ENCODE measurements at places on chromosomes 2 and 18.

- no peak for DNase-seq
Measured at GRCh38 chr18:8785261-8785660, 79.9 kb downstream of the MTCL1 start.

- DNase-seq = no peak
Measured at GRCh38 chr2:239805043-239805329, 220.2 kb downstream of the NDUFA10 start.

- peak; percentile 74 for DNase-seq
Measured at GRCh38 chr2:33104726-33105125, 158.0 kb downstream of the LTBP1 start.

- DNase-seq = peak; percentile 2
Measured at GRCh38 chr2:187912950-187913349, 358.7 kb upstream of the TFPI start.

- DNase-seq = no peak
Measured at GRCh38 chr18:6476880-6477279, 62.2 kb upstream of the L3MBTL4 start.

- peak; percentile 76 for DNase-seq
Measured at GRCh38 chr2:128374001-128374710, 55.5 kb upstream of the HS6ST1 start.

GRCh38 chr2:168136392-168136977, 110.9 kb downstream of the STK39 start:
- DNase-seq = peak; percentile 54

DNA sequence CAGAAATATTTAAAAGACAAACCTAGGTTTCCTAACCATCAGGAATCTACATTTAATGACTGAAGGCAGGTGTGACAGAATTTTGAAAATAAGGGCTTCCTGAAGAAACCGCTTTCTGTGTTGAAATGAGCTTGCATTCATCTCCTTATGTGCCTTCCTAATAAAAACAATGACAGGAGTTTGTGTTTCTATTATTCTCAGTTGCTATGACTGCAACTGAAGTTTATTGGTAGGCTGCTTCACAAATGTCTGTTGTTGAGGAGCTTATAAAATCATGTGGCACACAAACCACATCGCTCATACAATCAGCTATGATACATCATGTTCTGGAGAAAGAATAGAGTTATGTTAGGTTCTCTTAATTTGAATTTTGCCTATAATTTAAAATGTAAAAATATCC, 362.7 kb upstream of the SLC8A1 start:
- no peak for DNase-seq

DNA sequence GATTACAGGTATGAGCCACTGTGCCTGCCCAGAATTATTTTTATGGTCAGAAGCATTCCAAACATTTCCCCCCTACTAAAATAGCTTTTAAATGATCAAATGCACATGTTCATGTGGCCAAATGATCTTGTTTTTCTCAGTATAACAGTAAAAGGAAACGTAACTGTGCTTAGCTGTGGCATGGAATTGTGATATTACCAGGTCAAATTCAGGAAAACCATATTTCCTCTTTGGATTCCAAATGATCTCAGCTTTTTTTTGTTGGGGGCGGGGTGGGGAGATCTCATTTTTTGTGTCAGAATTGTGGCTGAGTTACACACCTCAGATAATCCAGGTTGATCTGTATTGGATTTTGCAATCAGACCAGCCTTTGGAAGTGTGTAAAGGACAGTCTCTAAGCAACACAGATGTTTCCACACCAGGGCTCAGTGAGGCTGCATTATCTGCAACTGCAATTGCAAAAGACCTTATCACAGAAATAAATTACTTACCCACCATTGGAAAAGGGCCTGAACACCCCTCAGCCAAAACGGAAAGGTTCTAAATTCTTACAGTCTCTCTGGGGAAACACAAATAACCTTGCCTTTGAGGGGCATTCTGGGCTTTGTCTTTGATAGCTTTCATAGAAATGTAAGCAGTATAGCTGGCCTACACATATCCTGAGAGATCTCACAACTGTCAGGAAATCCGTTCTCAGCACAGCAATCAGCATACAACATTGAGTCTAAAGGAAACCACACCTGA, 8.4 kb downstream of the CASP10 start:
- no peak for DNase-seq

GRCh38 chr2:193240752-193241151, 1046.0 kb upstream of the TMEFF2 start:
- DNase-seq = peak; percentile 7

DNA sequence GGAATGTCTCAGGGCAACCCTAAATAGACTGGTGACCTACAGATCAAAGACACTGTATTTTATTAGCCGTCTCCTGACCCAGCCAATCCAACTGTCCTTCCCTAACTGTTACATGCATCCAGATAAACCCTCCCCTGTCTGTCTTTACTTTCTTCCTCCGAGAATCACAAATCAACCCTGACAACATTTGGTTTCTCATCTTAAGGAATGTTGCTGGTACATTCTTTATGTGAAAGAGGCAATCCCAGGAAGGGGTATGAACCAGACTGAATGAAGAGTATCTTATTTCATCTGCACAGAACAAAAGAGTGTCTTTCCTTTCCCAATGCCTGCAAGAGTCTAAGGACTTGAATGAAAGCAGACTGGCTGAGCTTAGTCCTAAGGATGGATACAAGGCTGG, 113.9 kb upstream of the LTBP1 start:
- DNase-seq = peak; percentile 4

- DNase-seq = no peak
Measured at GRCh38 chr2:5616019-5616418, 76.2 kb upstream of the SOX11 start.

DNA sequence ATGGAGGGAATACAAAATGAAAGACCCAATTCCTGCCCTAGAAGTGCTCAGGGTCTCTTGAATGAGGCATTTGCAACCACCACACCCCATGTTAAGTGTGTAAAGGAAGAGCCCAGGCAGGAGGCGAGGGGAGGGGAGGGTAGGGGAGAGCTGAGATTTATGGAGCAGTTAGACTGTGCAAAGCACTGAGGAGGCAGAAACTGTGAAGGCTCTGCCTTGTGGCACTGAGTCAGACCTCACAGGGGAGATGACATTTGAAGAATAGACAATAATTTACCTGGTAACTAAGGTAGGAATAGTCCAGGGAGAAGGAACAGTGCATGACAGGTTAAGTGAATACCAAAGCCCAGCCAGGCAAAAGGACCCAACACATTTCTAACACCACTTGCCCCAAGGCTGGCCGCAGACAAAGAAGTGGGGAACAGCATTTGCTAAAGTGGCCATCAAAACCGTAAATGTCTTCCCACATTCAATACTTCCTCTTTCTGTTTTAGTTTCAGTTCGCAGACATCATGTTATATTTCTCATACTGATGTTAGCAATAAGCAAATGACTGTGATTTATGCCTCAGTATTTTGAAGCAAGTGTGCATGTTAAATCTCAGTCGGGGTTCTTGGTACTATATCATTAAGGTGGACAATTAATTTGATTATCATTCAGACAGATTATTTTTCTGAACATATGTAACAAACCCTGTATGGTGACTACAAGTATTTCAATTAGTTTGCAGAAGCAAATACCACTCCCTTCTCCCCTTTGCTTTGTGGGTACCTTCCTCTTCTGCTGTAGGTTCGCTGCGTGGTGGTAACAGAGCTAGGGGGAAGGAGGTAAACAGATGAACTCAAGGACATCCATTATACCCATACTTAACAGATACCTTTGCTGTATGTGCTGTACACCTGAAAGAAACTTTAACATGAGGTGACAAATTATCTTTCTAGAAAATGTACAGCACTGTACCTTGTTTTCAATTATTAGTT, 27.5 kb downstream of the CDH20 start:
- DNase-seq = no peak

DNA sequence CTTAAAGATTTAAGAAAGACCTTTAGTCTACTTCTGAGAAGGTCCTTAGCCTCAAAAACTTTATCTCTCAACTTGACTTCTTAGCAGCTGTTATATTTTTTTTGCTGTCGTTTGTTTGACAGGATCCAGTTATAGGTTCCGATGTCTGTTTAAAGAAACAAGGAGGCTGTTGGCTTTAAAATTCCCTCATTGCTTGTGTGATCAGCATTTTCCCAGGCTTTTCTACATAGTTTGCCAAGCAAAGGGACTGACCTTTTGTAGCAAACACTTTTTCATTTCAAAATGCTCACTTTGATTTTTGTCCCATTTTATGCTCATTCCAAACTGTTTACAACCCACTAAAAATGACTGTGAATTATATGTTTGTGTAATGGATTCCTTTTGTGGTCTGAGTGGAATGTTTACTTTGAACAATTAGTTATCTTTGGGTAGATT, 394.9 kb downstream of the ARHGAP15 start:
- DNase-seq = peak; percentile 42

DNA sequence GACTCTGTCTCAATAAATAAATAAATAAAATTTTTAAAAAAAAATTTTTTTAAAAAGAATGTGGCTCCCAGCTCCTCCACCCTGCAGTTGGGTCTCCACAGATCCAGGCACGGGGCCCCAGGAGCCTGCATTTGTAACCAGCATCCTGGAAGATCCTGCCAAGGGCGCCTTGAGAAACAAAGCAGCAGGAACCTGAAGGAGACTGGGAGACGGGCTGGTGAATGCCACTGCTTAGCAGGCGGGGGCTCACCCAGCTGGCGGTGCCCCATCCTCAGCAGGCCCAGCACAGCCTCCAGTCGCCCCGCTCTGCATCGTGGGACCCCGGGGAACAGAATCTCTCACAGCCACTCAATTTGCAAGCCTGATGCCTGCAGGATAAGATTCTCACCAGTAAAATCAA, 187.5 kb upstream of the SALL3 start:
- DNase-seq = no peak

DNA sequence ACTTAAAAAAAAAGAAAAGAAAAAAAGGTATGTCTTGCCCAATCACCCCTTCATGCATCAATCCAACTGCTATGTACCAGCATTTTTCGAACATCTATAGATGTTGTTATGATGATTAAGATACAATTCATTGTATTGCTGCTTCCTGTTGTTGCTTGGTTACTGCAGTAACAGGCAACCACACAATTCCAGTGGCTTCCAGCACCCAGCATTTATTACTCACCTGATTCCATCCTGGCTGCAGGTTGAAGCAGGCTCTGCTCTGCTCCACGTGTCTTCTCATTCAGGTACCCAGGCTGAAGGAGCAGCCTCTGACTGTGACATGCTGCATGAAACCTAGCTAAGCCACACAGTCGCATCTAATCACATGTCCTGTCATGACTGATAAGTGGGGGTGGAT, 196.9 kb downstream of the INO80D start:
- peak; percentile 52 for DNase-seq

- DNase-seq = no peak
Measured at GRCh38 chr2:144579556-144579955, 59.6 kb upstream of the ZEB2 start.

Data from GM23248 (cell line).